ENCODE measurements at places on chromosomes 5 and 9.
A peak's percentile ranks its signal among the peaks of the same experiment; 100 is the strongest.

GRCh38 chr9:134313470-134313869 is 12.8 kb upstream of the RXRA start:
- no peak for DNase-seq

- DNase-seq = peak; percentile 52
These were observed 57.0 kb upstream of the ACOT12 start for GRCh38 chr5:81450940-81451339.

- DNase-seq = peak; percentile 81
These were observed 3.2 kb upstream of the RAI14 start for GRCh38 chr5:34652914-34653313.

DNA sequence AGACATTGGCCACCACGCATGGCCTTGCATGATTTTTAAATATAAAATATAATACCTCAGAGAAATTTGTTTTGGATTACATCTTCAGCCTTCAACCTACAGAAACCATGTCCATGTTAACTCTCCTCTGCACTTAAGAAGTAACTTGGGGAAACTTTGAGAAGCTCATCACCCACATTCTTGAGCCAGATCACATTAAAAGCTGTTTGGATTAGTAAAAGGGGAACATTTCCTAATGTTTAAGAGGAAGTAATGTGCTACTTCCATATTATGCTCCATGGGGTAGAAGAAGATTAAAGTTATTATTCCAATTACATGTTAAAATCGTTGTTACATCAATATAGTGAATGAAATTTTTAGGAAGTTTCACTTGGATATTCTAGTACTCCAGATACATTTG is 10.4 kb upstream of the CEP120 start:
- DNase-seq = no peak

GRCh38 chr9:94927048-94927761 is 200.7 kb downstream of the AOPEP start:
- DNase-seq = no peak

- DNase-seq = no peak
These were observed 60.3 kb upstream of the PJA2 start for GRCh38 chr5:109469896-109470662.

- DNase-seq = no peak
These were observed 80.4 kb downstream of the LHFPL2 start for GRCh38 chr5:78568212-78568611.

GRCh38 chr5:128626536-128627090 is 88.6 kb upstream of the FBN2 start:
- DNase-seq = no peak

DNA sequence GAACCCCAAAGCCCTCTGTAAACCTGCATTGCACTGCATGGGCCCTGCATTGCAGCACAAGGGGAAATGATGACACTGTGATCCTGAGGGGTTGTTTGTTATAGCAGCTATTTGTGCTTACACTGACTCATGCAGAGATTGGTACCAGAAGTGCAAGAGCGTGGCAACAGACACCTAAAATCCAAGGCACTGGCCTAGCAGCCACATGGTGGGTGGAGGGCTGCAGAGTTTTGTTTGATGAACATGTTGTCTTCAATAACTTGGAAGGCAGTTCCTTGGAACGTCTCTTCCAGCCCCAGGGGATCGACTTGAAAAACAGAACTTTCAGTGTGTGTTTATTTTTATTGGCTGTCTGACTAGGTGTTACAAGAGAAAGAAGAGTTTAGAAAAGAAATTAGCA is 14.5 kb downstream of the FCN2 start:
- DNase-seq = no peak

DNA sequence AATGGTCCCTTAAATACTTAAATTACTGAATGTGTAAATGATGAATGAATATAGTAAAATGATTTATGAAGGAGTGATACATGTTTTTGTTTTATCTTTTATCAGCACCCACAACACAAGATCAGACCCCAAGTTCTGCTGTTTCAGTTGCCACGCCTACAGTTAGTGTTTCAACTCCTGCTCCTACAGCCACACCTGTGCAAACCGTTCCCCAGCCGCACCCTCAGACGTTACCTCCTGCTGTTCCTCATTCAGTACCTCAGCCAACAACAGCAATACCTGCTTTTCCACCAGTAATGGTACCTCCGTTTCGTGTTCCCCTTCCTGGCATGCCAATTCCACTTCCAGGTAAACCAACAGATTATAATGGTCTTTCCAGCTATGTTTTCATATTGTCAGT is 16.3 kb downstream of the TCERG1 start:
- DNase-seq = no peak

DNA sequence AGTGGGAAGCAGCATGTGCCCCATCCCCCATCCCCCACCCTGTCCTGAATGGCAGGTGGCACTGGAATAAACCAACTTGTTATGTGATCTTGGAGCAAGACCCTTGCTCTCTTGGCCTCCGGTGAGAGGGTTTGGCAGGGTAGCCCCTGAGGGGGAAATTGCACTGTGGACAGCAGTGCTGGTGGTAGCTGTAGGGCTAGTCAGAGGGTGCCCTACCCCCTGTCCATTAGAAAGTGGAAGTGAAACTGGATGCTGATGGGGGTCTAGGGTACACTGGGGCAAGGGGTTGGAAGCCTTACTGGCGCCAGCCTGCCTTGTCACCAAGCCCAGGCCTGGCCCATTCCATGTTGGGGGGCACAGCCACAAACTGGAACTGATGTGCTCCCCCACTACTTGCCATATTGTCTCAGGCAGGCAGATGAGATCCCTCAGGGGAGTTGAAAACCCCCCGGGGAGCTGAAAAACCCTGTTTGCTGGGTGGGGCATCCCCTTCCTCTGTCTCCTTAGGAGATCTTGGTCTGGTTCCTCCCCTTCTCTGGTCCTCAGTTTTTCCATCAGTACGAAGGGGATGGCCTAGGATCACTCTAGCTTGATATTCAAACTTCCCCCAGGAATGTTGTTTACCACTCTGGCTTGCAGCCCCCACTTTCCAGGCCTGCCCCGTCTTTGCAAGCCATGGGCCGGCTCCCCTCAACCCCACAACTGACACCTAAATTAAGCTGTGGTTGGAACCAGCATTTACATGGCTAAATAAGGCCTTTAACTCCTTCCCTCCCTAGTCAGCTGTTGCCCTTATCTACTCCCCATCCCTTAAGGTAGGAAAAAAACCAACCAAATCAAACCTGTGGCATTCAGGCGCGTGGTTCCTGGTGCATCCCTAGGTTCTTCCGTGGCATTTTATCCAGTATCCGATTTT is 14.4 kb upstream of the SYNPO start:
- DNase-seq = no peak

DNA sequence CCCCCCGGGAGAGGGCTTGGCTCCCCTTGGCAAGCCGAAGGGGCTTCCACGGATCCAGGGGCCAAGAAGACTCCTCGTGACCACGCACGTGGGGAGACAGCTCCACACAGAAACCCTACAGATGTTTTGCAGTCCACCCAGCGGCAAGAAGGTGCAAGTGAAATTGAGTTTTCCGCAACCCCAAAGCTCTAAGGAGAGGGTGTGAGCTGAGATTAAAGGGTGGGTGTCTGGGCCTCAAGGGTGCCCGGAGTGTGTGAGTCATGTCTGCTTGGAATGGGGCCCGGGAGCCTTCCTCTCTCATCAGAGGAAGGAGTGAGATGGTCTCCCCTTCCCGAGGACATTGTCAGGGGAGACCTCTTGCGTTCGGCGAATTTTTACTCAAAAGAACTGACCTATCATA is 79.1 kb downstream of the OLFM1 start:
- no peak for DNase-seq

DNA sequence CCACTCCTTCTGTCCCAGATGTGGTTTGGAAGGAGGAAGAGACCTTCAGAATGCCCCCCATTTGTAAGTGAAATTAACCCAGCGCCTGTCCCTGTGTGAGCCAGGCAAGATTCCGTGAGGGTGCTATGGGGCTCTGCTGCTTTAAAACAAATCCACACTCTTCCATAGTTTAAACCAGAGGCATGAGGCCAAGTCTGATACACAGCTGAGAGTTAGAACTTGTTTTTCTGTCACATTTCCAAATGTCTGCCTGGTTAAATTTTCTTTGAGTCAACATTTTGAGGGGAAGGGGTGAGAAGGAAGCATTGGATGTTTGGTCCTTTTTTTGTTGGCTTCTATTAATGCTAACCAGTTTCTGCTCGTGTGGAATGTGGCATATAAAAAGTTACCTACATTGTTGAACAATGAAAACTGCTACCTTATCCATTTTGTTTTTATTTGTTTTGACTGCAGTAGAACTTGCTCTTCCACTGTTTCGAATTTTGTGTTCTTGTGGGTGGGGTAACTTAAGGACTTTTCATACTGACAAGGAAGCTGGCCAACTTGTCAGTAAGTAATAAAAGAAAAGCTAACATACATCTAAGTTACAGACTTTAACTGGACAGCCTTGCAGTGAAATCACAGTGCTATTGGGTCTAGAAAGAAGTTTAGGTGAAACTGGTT is 12.9 kb downstream of the RGMB start:
- no peak for DNase-seq

DNA sequence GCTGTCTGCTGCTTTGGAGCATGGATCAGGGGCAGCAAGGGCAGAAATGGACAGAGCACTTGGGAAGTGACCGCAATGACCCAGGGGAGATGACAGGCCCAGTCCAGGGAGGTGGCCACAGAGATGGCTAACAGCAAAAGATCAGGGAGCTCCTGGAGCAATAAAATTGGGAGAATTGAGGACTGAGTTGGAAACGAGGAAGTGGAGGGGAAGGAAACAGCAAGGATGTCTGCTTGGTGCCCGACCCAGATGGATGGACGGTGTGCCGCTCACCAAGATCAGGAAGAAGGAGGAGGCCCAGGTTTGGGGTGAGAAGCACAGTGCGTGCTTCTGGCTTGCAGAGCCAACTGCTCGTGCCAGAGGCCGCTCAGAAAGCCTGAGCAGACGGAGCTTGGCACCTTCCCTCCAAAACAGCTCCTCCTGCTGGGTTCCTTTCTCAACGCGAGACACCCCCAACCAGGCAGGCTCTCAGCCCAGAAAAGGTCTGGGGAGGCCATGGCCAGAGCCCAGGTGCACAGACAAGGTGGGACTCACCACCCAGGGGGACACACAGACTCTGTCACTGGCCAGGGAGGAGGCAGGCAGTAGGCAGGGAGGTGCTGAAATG is 1.7 kb upstream of the SLC34A1 start:
- peak; percentile 30 for DNase-seq

GRCh38 chr5:21154526-21154925 is 1166.5 kb upstream of the CDH18 start:
- DNase-seq = no peak

DNA sequence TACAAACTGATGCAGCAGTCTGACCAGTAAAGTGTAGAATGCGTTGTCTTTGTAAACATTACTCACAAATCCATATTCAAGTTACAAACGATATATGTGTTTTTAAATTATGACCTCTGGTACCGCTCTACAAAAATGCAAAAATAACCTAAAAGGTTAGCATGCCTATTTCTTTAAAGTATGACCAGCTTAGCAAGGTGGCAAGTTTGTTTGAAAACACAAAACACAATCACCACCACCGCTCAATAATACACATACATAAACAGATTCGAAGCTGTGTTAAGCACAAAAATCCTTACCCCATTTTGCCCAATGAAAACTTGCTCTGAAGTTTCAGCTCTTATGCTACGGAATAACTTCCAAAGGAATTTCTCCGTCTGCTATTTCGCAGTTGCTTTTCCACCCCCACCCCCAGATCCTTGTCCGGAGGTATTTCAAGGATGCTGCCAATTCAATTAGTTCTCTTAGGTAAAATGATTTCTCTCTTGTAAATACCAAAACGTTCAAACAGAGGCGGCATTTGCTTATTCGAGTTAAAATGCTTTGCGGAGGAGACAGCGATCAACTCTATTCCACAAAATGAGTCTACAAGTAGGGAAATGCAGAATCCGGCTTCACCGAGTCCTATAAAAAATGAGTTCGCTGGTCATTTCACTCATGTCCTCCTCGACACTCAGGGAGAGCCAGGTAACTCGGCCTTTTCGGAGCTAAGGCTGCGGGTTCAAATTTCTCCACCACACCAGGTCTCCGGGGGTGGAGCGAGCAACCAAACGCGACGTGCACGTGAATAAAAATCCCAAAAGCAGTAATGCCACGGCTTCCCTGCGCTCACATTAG is 1.2 kb downstream of the HOMER1 start:
- DNase-seq = no peak

- peak; percentile 89 for DNase-seq
These were observed 148.4 kb downstream of the TTLL11 start for GRCh38 chr9:121944711-121945191.

DNA sequence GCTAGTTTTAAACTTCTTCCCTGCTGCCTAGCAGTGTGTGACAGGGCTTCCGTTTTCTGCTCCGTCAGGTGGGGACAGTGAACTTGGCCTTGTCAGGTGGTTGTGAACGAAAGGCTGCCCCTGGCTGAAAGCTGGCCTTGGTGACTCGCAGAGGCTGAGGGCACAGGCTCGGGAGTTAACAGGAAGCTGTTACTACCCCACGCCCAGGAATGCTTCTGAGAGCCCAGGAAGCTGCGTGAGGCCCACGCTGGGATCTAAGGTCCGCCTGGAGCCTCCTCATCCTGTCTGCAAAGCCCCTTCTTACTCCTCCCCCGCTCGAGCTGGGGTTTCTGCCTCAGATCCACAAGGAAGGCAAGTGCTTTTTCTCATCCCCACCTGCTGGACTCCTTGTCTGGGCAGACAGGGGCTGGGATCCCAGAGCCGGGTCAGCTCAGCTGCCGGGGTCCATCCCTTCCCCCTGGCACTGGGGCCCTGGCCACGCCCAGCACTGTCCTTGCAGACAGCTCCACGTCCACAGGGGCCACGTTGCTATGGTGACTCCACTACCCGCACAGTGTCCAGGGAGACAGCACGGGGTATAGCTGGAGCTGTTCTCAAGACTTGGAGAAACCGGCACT is 124.7 kb upstream of the TBC1D2 start:
- DNase-seq = peak; percentile 64

- no peak for DNase-seq
These were observed 1816.5 kb downstream of the MAT2B start for GRCh38 chr5:165321912-165322311.

DNA sequence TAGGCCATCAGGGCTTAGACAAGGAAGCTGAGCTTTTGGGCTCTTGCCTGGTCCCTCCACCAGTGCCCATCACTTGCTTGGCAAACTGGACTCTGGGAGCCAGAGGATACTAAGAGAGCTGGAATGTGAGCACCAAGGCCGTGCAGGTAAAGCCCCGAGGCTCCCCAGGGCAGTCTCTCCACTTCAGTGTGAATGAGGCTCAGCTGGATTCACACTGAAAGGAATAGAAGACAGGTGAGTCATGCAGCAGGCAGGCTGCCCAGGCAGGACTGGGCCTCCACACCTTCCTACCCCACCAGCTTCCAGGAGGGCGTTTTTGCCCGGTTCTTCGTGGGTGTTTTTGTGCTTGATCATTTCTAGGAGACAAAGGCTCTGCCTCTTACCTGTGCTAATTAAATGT is 7.3 kb upstream of the CTSV start:
- no peak for DNase-seq

DNA sequence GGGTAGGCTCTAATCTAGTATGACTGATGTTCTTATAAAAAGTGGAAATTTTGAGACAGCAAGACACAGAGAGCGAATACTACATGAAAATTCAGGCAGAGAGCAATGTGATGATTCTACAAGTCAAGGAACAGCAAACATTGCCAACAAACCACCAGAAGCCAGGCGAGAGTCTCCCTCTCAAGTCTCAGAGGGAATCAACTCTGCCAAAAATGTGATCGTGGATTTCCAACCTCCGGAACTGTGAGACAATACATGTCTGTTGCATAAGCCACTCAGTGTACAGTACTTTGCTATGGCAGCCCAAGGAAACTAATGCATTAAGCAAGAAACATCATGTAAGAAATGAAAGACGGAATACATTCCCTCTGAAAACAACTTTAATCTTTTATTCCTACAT is 52.1 kb upstream of the CCNG1 start:
- no peak for DNase-seq

Data from AG10803 (cell line).